ENCODE measurements at places on chromosomes 16 and 17. TPM values are rescaled to one million over a fixed set of nuclear protein-coding genes. Genes with fewer than 3 reads are reported as not detected.

GRCh38 chr17:73616120-73616872 is 27.9 kb downstream of the SDK2 start:
- no peak for DNase-seq

DNA sequence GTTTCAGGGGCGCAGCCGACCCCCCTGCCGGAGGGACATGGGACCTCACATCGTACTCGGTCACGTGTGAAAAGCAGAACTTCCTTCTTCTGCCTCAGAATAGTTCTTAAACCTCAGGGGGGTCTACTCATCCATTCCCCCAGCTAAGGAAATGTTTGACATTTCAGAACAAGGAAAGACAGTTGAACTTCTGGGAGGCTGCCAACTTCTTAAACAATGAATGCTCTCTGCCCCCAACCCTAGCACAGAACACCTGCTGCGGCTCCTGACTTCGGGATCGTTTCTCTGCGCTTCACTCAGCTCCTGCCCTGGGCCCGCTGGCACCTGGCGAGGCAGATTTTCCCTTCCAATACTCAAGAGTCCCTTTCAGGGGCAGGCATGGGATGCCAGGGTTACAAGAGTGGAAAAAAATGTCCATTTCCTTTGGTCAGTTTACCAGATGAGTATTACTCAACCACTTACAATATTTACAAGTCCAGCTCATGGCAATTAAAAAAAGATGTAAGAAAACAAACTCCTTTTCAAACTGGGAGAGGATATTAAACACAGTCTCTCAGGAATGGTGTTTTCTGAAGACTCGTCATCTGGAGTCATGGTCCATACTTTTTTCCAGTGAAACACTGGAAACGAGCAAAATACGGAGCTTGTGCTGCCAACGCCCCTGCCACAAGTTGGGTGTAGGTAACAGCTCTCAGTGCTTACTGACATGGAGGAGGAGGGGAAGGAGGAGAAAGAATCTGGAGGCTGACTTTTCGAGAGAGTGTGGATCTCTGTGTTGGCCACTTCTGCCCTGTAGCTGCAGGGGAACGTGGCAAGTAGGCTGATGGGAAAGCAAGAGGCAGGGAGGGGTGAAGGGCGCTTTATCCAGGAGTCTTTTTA is 235.7 kb downstream of the NTN1 start:
- DNase-seq: no peak

DNA sequence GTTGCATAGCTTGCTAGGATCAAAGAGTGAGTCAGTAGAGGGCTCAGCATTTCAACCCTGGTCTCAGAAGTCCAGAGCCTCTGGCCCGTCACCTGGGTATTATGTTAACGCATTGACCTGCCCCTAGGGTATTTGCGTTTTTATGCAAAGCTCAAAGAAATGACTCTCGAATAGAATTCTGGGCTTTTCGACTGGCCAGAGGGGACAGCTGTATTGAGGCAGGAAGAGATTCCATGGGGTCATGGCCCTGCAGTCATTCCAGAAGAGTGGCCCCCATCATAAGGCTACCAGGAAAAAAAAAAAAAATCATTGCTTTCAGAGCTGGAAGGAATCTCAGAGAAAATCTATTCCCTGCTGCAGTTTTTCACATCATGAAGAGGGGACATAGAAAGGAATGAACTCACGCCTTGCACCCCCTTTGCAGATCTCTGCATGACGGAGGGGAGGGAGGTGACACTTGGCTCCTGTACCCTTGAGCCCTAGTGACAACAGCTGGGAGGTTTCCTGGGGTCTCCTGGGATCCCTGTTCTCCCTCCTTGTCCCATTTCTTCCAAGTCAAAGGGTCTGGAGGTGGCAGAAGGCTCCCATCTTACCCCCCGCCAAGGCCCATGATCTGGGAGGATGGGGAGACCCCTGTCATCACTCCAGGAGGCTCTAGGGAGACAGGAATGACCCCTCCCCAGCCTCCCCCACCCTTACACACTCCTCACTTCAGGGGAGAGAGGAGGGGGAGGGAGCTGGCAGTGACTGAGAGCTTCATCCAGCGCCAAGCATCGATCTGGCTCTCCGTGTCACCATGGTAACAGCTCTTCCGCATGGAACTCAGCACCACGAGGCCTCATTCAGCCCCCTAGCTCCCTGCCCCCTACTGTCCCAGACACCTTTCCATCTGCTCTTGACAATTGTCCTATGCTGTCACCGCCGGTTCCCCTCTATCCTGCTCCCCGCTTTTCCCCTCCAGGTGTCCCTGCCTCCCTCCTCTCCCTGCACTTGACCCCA is 35.8 kb downstream of the GP2 start:
- no peak for DNase-seq

DNA sequence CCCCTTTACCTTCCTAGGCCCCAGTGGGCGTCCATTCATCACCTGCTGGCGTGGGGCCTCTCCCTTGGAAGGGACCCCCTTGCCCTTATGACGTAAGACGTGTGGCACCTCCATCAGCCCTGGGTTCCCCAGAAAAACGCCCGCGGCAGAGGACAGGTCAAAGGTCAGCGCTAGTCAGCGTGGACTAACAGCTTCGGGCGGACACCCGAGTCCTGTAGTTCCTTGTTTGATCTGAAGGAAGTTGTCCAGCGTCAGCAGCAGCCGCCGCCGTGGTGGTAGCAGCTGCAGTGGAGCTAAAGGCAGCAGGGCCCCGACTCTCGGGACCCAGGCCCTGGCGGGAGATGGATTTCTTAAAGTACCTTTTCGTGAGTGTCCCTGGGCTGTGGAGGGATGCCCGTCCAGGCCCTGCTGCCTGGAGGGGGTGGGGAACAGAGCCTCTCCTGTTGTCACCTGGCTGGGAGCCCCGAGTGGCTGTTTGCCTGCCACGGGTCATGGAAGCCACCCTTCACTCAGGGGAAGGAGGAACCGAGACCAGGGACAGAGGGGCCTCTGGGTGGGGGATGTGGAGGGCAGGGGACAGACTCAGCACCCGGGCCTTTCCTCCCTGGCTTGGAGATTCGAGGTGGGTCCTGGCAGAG is 123.6 kb downstream of the OR1D5 start:
- DNase-seq: peak; percentile 34

DNA sequence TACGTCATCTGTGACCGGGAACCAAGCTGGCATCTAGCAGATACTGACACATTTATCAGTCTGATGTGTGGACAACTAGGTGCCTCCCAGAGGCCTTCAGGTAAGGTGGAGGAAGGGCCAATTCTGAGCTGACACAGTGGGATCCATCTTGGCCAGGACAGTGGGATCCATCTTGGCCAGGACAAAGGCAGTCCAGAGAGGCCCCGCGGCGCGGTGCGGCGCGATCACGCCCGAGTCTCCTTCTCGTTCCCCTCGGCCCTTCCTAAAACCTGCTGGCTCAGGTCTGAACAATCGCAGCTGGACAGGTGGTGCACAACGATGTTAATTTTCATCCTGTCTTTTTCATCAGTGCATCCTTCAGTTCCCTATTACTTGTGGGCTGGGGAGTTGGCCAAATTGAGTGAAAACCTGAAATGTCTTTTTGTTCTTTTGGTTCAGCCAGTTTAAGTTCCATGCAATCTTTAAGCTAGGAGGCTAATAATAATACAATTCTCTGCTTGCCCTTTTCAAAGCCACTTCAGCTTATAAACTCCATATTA is 486 bp upstream of the WSB1 start:
- DNase-seq: no peak

DNA sequence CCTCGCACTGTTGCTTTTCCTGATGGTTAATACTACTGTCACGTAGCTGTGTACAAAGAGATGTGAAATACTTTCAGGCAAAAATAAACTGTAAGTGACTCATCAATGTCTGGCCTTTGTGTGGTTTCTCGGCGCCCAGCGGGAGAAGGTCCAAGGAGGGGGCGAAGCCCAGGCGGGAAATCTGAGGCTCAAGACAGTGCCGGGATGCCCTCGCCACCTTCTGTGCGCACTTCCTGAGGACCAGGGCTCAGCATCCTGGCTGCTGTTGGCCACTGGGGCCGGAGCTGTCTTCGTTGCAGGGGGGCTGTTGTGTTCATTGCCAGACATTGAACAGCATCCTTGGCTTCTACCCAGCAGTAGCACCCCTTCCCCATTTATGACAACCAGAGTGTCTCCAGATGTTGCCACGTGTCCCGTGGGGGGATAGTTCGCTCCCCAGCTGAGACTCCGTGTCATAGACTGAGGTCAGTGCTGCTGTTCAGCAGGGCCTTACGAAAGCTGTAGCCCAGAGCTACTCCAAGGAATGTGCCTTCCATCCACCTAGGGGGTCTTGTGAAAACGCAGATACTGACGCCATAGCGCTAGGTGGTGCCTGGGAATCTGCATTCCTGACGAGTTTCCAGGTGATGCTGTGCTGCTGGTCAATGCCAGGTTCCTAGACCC is 67.3 kb upstream of the PLCG2 start:
- DNase-seq: peak; percentile 81

- DNase-seq: no peak
Measured at GRCh38 chr17:29954405-29954804, 13.0 kb downstream of the EFCAB5 start.

DNA sequence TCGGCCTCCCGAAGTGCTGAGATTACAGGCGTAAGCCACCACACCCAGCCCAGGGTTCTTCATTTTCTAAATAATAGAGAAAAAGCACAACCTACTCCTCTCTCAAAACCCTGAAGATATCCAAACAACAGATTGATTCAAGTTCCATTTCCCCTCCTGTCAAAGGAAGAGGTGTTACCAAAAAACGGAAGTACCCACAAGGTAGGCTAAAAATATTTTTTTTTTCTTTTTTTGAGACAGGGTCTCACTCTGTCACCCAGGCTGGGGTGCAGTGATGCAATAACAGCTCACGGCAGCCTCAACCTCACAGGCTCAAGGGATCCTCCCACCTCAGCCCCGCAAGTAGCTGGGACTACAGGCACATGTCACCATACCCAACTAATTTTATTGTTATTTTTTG is 18.9 kb downstream of the UTP6 start:
- DNase-seq: no peak

The CLDN6 gene
- 0.19 TPM for polyA plus RNA-seq

The ATP2A1 gene
- 770 TPM for polyA plus RNA-seq

The RNF112 gene
- 4.1 TPM for polyA plus RNA-seq

The CLEC18B gene
- 0.70 TPM for polyA plus RNA-seq

The IL34 gene
- 6.0 TPM for polyA plus RNA-seq

The CCL4 gene
- 16.8 TPM for polyA plus RNA-seq

The ARL5C gene
- 0.39 TPM for polyA plus RNA-seq

The UBE2Z gene
- polyA plus RNA-seq: 56.7 TPM

Data from muscle of back (tissue), 13 donors.